Stimulated activated CD4-positive, alpha-beta T cell treated with anti-CD3 and anti-CD28 coated beads, Interleukin-1b, Interleukin-23, amount 100 ng/mL, for 1 hour (primary cell): ENCODE measurements at places on chromosomes 7 and 10.

DNA sequence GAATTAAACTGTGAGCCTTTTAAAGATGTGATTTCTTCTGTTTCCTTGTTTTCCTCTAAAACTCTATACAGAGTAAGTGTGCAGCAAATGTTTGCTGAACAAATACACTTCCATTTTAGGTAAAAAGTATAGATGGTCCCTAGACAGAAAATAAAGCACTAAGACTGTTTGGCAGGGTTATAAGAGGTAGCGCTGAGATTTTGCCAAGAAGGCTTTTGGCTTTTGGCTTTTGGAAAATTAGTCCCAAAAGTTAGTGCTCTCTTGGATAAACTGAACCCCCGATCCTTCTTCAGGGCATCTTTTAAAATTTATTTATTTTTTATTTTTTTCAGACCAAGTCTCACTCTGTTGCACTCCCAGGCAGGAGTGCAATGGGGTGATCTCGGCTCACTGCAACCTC, 175.7 kb upstream of the NRP1 start:
- DNase-seq: no peak

GRCh38 chr7:33642312-33642711, 263.0 kb upstream of the BMPER start:
- DNase-seq: no peak

- DNase-seq: no peak
These were observed 225.8 kb downstream of the MAD1L1 start for GRCh38 chr7:2006921-2007381.

- no peak for DNase-seq
These were observed 321.0 kb downstream of the TCERG1L start for GRCh38 chr10:130990486-130990885.

DNA sequence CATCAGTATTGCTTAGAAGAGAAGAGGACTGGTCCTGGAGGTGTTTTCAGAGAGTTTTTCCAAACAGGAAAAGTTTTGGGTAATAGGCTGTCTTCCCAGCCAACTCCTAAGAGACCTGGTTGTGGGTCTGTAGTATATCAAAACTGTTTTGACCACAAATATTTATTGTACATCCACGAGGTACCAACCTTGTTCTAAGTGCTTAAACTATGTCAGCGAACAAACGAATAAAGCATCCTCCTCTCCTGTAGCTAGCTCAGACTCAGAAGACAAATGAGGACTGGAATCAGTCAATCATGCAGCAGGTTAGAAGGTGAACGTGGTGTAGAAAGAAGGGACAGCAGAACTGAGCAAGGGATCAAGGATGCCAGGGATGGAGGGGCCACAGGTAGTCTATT, 61.6 kb upstream of the MKI67 start:
- DNase-seq: no peak

- no peak for DNase-seq
These were observed 15.5 kb upstream of the SLC18A3 start for GRCh38 chr10:49594594-49594993.

- no peak for DNase-seq
These were observed 1226.7 kb upstream of the LRRN3 start for GRCh38 chr7:109864230-109864629.

DNA sequence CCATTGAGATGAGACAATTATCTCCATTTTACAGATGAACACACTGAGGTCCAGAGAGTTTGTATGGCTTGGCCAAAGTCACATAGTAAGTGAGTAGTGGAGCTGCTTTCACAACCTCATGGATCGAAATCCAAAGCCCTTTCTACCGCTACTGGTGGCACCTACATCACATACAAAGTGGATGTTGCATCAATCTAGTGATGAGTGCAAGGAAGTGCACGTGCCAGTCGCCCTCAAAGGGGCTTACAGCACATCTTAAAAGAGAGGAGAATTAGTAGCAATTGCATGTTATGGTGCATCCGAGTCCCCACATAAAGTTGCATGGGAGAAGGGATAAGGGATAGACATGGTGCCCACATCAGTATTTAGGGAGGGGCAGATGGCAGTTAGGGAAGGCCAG, 31.0 kb upstream of the GPR26 start:
- DNase-seq: no peak

- DNase-seq: no peak
These were observed 188.7 kb downstream of the ADARB2 start for GRCh38 chr10:1548596-1548995.

GRCh38 chr10:56583316-56583715, 222.3 kb upstream of the ZWINT start:
- no peak for DNase-seq

DNA sequence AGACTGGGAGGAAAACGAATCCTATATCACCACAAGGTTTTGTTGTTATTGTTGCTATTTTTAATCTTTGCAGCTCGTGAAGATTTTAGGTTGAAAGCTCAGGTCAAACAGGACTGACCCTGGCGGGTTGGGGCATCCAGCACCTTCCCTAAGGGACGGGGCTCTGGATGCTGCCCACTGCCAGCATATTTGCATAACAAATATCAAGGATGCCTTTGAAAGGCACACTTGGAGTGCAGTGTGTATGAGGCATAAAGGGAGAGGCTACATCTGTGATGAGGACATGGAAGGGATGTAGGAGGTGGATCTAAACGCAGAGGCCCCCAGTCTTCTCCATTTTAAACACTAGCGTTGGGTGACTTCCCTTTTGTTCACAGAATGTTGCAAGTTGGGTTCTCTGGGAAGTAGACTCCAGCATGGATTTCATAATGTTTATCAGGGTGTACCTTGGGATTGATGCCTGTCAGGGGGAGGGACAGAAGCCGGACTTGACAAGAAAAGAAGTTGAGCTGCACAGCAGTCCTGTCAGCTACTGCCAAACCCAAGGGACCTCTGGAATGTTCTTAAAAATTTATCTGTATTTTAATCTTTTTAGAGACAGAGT, 181.1 kb upstream of the IMMP2L start:
- no peak for DNase-seq

DNA sequence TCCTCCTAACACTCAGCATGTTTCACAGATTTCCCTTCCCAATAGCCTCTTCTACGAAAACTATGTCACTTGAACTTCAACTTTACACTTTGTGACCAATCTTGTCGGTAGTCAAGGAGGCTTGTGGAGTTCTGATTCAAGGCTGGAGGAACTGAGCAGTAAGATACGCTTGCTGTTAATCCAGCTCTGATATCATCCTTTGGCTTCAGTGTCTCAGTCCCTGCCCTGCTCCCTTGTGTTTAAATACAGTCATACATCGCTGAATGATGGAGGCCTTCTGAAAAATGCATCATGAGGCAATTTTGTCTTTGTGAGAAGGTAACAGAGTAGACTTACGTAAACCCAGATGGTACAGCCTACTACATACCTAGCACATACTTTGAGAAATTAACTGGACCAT, 173.6 kb downstream of the RNF133 start:
- no peak for DNase-seq

DNA sequence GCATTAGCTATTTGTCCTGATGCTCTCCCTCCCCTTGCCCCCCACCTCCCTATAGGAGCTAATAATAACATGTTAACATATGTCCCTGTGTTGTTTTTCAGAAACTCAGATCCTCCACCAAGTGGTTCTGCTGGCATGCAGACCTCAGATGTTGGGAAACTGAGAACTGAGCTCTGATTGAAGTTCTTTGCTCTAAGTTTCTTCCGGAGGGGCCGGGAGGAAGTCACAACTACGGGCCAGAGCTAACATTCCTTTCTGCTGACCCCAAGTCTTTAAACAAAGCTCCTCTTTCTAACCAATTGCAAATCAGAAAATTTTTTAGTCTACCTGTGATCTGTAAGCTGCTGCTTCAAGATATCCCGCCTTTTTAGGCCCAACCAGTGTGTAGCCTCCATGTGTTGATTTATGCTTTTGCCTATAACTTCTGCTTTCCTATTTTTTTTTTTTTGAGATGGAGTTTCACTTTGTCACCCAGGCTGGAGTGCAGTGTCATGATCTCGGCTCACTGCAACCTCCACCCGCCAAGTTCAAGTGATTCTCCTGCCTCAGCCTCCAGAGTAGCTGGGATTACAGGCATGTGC, 66.6 kb downstream of the LYZL1 start:
- DNase-seq: no peak

DNA sequence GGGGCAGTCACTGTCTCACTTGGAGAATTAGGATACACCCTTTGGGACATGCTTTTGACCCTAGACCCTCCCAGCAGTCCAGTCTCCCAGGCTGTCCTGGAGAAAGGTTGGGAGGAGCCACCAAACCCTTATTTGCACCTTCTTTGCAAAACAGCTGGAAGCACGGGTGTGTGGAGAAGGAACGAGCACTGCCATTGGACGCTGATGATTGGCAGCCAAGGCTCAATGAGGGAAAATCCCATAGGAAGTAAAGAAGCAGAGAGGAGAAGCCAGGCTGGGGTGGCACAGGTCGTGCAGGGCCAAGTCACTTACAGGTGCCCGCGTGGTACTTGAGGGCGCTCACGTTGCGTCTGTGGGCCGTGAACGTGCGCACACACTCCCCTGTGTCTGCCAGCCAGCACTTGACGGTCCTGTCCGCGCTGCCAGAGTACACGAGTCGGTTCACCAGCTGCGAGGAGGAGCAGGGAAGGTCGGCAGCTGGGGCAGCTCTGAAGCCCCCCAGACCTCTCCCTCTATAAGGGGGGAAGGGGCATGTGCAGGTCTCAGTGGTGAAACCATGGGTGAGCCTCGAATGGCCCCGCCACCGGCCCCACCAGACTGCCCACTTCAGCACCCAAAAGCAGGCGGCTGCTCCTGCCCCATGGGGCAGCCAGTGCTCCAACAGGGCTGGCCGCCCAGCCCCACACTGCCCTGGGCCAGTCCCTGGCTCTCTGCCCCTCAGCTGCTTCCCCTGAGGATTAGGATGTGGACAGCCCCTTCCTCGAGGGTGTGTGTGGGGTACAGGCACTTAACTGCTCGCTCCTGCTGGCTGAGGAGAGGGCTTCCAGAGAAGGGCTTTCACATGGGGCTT, 24.8 kb downstream of the WDR86 start:
- no peak for DNase-seq

DNA sequence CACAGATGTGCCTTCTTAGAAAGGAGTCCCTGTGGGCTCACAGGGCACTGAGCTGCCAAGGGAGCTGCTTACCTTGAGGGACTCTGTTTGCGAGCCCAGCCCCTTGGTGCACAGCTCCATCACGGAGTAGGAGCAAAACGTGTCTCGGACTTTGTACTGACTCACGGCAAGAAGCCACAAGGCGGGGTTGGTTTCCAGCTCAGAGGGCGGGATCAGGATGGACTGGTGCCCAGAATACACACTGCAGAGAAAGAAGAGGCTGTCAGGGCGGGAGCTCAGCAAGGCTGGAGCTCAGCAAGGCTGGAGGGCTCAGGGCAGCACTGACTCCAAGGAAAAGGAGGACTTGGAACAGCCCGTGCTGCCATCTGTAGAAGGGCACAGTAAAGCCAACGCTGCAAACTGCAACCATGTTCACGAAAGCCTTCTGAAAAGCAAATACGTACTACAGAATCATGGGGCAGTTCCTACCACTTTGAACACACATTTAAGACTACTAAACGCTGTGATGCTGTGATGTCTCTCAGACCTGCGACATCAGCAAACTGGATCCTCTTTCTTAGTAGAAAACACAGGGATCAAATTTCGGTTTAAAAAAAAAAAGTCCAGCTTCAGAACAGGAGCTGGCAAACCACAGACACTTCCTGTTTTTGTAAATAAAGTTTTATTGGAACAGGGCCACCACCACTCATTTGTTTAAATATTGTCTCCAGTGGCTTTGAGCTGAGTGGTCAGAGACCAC, 194.3 kb downstream of the ZMYND11 start:
- DNase-seq: no peak

DNA sequence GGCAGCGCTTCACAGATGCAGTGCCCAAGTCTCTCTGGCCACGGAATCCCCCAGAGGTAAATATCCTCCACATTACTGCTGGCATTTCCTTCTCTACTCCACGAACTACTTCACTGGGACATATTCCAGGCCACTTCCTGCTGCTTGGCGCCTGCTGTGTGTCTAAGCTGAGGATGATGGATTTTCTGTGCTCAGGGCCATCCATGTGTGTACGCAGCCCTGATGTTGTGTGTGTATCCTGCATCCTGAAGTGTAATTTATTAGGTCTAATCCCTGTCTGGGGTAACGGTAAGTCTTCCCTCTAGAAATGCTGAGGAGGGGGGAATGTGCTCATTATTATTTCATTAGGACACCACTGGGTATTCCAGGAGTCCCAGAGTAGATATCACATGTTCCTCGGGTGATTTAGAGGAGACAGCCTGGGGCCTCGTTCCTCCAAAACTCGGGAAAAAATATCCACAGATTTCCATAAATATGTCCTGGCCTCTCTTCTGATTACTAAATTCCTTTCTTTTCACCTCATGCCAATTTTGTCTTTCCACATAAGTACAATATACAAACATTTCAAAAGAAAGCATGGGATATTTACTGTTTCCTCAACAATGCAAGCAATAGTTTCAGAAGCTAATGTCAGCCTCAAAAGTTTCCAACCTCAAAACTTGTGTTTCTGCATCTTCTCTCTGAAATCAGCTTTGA, 25.5 kb upstream of the HABP2 start:
- no peak for DNase-seq

DNA sequence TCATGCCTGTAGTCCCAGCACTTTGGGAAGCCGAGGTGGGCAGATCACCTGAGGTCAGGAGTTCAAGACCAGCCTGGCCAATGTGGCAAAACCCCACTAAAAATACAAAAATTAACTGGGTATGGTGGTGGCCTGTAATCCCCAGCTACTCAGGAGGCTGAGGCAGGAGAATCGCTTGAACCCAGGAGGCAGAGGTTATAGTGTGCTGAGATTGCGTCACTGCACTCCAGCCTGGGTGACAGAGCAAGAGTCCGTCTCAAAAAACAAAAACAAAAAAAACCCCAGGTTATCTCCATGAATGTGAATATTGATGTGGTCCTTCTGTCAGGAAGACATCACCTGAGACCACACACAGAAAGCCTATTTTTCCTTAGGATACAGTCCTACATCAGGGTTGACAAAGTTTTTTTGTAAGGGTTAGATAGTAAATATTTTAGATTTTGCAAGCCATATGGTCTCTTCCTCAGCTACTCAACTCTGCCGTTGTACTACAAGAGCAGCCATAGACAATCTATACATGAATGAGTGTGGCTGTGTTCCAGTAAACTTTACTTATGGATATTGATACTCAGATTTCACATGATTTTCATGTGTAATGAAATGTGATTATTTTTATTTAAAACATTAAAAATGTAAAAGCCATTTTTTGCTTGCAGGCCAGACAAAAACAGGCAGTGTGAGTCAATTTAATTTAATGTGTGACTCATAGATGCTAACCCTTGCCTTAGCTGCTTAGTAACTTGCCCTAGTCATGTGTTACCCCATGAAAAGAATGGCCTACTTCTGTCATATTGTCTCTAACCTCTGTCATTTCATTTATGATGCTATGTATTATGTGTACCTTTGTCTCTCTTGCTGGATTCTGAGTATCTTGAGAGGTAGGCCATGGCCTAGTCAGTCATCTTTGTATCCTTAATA, 78.1 kb downstream of the TPST1 start:
- DNase-seq: no peak

- peak; percentile 16 for DNase-seq
These were observed 58.4 kb downstream of the ZNF467 start for GRCh38 chr7:149714910-149715471.
